ENCODE measurements at places on chromosomes 2 and 18.
A peak's percentile ranks its signal among the peaks of the same experiment; 100 is the strongest.

DNA sequence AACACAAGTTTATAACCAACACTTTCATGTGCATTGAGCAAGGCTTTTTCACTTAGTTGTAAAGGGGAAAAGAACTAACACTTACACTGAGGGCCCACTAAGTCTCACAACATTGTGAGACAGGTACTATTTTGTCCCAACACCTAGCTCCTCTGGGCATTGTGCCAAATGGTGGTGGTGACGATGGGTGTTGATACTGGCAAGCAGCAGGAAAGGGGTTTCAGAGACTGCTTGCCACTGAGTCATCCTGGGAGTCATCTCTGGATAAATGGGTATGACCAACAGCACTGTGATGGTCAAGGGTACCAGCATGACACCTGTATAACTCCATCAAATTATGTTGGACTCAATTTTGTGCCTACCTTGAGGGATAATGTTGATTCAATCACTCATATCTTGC is 138.8 kb upstream of the ITGA6 start:
- DNase-seq = peak; percentile 19

GRCh38 chr18:48611203-48611602 is 72.4 kb downstream of the CTIF start:
- DNase-seq = no peak

- DNase-seq = no peak
These were observed 248.6 kb upstream of the SALL3 start for GRCh38 chr18:78731016-78731397.

DNA sequence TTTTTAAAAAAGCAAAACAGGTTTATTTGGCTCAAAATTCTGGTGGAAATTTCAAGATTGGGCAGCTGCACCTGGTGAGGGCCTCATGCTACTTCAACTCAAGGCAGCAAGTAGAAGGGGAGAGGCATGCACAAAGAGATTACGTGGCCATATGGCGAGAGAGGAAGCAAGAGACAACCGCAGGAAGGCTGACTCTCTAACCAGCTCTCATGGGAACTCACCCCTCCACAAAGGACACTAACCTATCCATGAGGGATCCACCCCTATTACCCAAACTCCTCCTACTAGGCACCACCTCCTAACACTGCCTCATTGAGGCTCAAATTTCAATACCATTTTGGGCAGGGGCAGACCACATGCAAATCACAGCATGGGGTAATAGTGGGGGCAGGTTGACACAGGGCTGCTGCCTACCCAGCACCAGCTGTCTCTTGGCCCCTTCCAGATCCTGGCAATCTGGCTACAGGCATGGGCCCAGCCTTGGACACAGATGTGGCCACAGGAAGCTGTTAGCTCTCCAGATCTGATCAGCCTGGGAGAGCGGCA is 2.0 kb upstream of the CAPN10 start:
- no peak for DNase-seq

- no peak for DNase-seq
These were observed 9.2 kb upstream of the HDAC4 start for GRCh38 chr2:239409976-239410375.

DNA sequence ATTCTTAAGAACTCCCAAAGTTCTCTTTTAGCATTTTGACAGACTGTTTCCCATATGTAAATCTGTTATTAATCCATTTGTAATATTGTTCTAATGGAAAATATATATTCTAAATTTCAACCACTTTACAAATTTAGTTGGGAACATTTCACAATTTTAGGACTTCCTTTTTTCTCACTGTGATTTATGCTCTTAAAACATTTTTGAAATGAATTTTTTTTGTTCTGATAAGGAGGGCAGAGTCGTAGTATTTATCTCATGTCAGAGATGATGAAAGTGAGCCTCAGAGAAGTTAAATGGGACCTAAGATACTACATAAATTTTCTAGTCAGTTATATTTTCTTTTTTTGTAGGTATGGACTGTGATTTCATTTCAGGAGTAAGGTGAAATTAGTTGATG is 26.6 kb downstream of the RASGRP3 start:
- no peak for DNase-seq

Measured in activated CD4-positive, alpha-beta T cell treated with anti-CD3 and anti-CD28 coated beads, Interleukin-2, amount 10 ng/mL, durations not matched to agents 7 days and 5 days (primary cell).